ENCODE measurements at places on chromosomes 11 and 22. TPM values are rescaled to one million over a fixed set of nuclear protein-coding genes. Genes with fewer than 3 reads are reported as not detected.

The FSHB gene
- total RNA-seq = not detected

DNA sequence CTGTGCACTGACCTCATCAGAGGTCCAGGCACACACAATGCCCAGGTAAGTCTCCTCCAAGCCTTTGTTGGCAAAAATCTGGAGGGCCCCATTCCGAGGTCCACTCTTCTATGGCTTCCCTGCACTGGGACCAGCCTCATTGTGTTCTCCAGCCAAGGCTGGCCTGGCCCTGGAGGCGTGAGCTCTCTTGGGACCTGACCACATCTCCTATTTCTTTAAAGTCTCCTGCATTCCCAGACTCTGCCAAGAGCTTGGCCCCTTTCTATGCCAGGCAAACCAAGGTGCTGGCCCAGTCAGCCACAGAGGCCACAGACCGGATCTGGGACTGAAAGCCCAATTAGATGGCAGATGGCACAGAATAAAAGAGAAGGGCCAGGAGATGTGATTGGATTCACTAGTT is 55.1 kb downstream of the C11orf58 start:
- DNase-seq = no peak

DNA sequence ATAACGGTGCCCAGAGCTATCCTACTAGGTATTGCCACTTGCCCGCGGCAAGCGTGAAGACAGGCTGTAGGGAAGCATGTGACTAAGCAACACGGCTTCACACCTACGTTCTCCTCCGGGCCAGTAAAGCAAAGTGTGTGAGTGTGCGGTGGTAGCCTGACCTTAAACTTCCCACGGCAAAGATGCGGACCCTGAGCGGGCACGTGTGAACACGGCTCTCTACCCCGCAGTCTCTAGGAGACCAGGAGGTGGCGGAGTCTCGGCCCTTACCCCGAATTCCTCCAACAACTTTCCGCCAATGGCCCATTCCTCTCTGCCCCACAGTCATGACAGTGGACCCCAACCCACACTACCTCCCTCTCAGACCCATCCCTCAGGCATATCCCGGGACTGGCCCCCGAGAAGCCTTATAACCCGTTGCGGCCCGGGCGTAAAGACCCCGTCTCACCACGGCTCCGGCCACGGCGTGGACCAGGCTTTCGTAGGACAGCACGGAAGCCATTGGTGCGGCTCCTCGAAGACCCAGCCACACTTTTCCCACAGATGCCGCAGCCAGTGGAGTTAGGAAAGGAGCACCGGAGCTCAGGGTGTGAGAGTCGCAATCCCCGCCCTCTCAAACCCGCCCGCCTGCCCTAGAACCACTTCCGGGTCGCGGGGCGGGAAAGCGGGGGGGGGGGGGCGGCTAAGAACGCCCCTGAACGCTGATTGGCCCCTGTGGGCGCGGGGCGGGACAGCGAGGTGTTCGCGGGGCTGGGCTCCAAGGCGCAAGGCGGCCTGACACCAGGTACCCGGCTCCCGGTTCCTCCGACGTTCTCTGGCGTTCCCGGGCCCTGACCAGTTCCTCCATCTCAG is at the start of gene SLC25A17:
Gene SLC25A17, minus strand, starts transcription at position 600 of the 852 bp plus-strand sequence. Its CDS starts 98 bp downstream, at position 502.
- DNase-seq = peak; percentile 81

The MMP8 gene
- total RNA-seq = not detected

- DNase-seq = peak; percentile 42
Observed at GRCh38 chr11:838441-839279, 3.7 kb downstream of the POLR2L start.

- DNase-seq = no peak
Observed at GRCh38 chr22:30202531-30203006, 44.0 kb downstream of the LIF start.

- no peak for DNase-seq
Observed at GRCh38 chr22:49052023-49052538, 775.6 kb downstream of the BRD1 start.

The AQP11 gene
- 0.33 TPM for total RNA-seq

The TBC1D10A gene
- 7.9 TPM for total RNA-seq

The RAB6A gene
- total RNA-seq = 125 TPM

GRCh38 chr11:121767433-121767832 is 314.7 kb upstream of the SORL1-AS1 start:
- DNase-seq = no peak

The FAM83F gene
- total RNA-seq = 3.5 TPM

The KAT5 gene
- 28.2 TPM for total RNA-seq

- no peak for DNase-seq
Observed at GRCh38 chr11:20211691-20212090, 51.4 kb upstream of the DBX1 start.

DNA sequence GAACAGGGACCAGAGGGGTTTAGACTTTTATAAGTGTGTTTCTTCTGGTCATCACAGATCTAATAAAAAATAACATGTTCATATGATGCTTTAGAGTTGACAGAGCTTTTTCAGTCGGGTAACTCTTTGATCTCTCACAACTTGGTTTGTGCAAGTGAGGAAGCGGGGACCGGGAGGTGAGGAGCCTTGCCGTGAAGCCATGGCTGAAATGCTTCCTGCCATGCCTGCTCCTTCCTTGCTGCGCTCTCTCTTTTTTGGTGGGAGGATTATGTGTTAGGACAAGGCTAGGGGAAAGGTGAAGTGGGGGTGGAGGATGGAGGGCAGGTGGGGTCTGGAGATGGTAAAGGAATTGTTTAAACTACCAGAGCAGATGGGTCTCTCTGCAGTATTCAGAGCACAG is 23.8 kb downstream of the TEAD1 start:
- DNase-seq = no peak

All from endothelial cell (in vitro differentiated cells).